ENCODE measurements at places on chromosomes 12 and 14. TPM values are rescaled to one million over a fixed set of nuclear protein-coding genes. Genes with fewer than 3 reads are reported as not detected.

DNA sequence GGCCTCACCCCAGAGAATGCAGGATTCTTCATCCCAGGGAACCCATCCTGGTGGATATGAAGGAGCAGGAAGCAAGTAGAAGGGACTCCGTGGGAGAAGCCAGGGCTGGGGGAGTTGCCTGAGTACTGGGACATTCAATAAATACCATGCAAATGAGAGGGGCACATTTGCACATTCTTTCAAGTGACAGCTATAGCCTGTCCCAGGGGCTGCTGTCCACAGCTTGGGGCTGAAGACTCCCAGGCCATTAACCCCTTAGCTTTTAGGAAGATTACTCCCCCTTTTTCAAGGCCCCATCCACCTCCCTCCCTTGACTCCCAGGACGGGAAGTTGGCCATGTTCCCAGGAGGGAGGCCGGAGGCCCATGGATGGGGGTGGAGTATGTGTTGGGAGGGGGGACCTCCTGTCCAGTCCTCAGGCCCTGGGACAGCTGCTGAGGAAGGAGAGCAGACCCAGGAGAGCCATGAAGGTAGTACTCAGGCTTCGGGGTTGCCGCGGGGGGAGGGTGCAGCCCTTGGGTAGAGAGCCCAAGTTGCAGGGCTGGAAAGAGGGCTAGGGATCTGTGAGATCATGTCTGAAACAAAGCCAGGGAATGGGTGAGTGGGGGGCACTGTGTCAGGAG is 974 bp upstream of the TNS2 start:
- ATAC-seq: no peak

PRICKLE1 gene
- not detected for total RNA-seq

DNA sequence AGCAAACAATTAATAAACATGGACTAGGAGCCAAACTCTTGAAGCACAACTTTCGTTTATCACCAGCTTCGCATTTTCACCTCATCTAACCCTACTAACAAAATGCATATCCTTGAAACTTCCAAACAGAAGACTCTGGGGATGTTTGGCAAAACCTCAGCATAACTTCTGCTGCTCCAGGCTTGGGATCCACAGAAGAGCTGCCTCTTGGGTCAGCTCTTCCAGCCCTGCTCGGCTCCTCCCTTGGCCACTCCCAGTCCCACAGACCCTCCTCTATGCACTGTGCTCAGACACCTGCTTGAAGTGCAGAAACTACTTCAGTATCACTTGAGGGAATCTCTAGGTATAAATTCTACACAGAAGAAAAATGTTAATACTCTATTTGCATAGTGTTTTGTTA is 110.0 kb upstream of the AMIGO2 start:
- ATAC-seq: no peak

AQP5 gene
- total RNA-seq: not detected

KRT75 gene
- total RNA-seq: not detected

DNA sequence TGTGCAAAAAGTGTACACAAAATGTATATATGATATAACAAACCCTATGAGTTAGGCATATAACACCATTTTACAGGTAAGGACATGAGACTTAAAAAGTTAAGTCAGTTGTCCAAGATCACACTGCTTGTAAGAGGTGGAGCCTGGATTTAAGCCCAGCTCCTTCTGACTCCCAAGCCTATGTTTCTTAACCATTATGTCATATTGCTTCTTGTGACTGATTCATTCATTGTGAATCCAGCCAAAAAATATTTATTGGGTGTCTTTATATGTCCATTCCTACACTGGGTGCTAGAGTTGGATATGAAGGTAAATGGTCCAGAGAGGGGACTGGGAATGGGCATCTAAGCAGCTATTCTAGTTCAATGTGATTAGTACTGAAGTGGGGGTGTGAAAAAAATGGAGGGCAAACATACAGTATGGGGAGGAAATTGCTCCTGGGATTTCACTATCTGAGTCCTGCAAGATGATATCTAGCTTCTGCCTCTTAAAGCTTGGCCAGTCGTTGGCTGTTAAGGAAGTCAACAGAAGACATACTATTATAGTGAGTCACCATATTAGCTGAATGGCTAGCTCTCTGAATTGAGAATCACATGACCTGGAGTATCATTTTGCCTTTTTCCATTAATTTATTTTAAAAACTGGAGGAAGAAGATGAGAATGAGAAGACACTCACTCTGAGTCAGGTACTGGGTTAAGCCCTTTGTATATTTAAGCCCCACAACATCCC is 28.8 kb downstream of the PAX9 start:
- ATAC-seq: no peak

CRADD gene
- total RNA-seq: 23.0 TPM

DNA sequence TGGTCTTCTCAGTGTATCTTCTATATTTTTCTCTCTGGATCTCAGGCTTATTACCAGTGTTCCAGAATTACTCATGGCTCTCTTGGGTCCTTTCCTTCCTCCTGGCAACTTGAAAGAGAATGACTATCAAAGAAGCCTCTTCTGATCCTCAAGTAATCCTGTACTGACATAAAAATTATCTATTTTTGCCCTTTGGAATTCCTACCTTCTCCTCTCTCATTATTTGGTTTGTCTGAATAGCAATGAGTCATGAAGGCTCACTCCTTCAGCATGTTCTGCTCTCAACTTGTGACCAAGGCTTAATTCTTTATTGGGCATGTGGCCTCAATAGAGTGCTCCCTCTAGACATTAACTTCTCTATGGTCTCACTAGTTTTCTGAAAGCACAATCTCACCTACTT is 553.6 kb upstream of the ATP2B1 start:
- ATAC-seq: no peak

RASSF8 gene
- total RNA-seq: 0.56 TPM

GRCh38 chr14:87312169-87312893 is 680.7 kb downstream of the GALC start:
- ATAC-seq: no peak

DNA sequence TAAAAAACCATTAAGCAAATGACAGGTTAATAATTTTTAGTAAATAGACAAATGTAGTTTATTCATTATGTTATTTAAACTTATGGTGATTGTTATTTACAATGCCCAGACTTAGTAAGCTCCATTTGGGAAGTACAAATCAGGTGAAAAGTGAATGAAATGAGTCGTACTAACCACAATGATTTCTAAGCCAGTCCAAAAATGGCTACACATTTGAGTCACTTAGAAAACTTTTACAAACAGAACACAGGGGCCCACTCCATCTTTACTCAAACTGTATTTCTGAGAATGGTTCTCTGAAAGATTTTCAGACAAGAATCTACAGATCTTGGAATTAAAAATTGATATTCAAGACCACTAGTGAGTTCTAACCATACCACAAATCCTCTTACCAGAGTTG is 653.3 kb upstream of the MIS18BP1 start:
- ATAC-seq: no peak

DNA sequence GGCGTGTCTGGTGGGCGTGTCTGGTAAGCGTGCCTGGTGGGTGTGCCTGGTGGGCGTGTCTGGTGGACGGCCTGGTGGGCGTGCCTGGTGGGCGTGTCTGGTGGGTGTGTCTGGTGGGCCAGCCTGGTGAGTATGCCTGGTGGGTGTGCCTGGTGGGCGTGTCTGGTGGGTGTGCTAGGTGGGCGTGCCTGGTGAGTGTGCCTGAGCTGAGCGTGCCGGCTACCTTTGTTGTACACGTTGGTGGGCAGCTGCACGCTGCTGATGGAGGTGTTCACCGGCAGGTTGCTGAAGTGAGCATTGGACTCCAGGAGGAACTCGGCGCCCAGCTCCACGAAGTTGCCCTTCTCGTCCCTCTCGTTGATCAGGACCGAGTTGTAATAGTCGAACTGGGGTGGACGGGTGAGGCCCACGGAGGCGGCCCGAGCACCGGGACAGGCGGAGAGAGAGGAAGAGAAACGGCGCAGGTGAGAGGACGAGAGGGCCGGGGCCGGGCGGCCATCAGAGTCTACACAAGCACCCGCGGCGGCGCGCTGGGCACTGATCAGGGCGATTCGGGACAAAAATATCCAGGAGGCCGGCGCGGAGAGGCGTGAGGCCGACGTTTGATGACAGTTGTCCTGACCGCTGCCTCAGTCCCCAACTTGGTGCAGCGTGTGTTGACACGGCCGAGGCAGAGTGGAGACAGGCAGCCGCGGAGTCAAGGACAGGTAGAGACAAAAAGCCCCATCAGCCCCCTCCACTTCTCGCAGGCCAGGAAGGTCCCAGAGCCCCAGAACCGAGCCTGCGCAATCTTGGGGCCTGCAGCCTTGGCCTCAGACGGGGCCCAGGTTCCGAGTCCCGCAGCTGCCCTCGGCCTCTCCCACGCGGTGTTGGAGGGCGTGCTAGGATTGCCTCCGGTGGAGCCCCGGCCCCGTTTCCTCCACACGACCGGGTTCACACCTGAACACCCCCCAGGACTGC is 10.5 kb downstream of the CACNA2D4 start:
- no peak for ATAC-seq

ATF1 gene
- 53.8 TPM for total RNA-seq

DNA sequence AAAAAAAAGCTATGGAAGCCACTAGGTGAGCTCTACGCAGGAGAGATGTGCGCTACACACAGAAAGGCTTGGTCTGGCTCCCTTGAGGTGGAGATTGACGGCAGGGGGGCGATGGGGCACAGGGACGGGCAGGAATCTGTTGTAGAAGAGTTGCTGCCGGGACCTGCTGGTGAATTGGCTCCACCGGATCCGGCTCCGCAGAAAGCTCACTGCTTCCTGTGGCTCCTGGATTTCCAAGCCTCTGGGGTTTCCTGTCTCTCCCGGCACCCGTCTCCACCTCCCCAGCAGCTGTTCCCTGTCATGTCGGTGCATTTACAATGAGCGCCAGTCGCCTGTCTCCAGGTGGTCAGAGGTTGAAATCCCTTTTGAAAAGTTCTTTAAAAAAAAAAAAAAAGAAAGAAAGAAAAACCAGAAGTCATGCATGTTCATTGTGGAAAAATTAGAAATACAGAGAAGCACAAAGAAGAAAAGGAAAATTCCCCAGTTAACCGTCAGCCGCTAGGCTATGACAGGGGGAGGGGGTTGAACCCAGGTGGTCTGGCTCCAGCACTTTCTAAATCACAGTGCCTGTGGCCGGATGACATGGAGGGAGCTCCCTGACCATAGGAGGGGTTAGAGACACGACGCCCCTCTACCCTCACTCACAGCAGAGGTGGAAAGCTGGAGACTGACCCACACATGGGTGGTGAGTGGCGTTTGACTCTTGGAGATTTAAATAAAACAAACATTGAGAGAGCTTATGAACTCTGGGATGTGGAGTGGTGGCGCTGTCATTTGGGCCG is 20.8 kb downstream of the FAM222A start:
- ATAC-seq: no peak

DNA sequence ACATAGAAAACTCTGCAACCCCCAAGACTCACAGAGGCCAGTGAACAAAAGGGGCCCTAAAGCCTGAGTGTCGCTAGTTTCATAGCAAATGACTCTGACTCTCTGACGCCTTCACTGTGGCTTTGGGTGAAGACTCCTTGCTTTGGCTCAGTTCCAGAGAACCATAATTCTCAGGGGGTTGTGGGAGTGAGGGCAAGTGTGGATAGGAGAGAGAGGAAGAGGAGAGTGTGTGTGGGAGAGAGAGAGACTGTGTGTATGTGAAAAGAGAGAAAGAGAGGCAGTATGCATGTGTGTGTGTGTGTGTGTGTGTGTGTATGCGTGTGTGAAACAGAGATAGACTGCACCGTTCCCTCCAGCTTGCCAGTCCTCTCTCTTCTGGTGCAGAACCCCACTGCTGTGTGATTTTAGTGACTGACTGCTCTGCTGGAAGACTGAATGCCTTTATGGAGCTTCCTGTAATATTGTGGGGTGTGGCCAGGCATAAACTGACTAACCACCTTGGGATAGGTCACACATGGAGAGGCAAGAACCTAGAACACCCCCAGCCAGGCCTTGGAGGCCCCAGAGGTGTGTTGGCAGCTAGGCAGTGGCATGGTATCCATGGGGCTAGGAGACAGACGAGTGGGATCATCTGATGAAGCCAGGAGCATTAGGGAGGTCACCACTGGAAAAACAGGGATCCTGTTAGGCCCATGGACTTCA is 45.9 kb upstream of the STXBP6 start:
- no peak for ATAC-seq

- ATAC-seq: no peak
Observed at GRCh38 chr14:54567224-54567638, 303 bp downstream of the SAMD4A start.

DNA sequence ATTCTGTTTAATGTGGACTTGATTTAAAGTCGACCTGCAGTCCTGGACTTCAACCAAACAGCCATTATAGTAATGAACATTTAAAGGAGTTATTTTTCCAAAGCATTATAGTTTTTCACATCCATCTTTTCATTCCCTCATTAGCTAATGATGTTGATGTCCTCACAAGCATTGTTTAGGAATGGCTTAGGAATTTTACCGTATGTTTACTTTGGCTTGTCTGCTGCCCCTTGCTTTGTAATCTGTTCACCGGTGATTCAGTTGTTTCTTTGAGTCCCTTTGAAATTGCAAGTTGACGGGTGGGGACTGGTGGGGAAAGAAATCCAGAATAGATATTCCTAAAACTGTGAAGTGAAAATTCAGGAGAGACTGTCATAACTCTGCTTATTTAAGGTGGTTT is 25.4 kb downstream of the PRKCH start:
- ATAC-seq: no peak

IGFBP6 gene
- total RNA-seq: 6.0 TPM

EDDM3A gene
- not detected for total RNA-seq

TAS2R10 gene
- 0.48 TPM for total RNA-seq

AQP6 gene
- not detected for total RNA-seq

DNA sequence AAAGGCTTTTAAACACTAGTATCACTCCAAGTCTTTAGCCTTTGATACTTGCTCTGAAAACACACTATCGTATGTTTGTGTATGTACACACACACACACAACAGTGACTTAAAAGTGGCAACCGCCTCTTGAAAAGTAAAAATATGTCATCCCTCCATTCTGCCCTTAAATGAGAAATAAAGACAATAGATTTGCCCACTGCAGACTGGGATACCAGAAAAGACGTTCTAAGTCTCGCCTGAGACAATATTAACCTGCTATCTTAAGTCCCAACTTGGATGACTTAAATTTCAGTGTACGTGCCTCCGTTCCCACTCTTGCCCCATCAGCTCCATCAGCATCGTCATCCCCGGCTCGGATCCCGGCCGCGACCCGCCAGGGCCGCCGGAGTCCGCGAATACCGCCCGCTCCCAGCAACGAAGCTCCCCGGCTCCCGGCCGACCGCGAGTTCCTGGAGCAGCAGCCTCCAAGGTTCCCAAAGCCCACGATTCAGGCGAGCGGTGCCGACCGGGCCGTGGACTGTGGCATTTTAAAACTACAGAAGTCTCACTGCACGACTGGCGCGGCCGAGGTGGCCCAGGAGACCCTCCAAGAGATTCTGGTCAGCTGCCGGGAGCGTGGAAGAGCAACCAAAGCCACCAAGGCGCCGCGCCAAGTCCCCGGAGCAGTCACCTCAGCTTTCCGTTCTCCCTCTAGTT is 2.8 kb upstream of the ARID2 start:
- no peak for ATAC-seq

DNA sequence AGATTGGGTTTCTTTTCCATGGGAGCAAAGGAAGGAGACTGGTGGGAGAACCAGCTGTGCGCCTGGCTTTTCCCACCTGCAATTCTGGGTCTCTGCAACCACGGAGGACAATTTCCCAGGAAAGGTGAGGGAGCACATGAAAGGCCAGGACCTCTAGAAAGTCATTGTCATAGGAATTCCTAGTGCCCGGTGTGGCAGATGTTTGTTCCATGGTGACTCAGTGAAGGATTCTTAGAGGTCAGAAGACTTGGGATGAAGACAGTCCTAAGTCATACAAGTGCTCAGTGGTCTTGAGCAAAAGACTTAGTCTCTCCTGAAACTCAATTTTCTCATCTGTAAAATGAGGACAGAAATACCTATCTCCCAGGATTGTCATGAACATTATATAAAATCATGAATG is 51.3 kb downstream of the KCNA5 start:
- ATAC-seq: no peak

- no peak for ATAC-seq
Observed at GRCh38 chr12:84920331-84920730, 7.7 kb upstream of the SLC6A15 start.

GLS2 gene
- 1.3 TPM for total RNA-seq

VIPAS39 gene
- 25.9 TPM for total RNA-seq
